NCI-H1694 treated with DMSO at 0.1 percent for 48 hours (cell line): ENCODE measurements at places on chromosomes 12 and 14.

DNA sequence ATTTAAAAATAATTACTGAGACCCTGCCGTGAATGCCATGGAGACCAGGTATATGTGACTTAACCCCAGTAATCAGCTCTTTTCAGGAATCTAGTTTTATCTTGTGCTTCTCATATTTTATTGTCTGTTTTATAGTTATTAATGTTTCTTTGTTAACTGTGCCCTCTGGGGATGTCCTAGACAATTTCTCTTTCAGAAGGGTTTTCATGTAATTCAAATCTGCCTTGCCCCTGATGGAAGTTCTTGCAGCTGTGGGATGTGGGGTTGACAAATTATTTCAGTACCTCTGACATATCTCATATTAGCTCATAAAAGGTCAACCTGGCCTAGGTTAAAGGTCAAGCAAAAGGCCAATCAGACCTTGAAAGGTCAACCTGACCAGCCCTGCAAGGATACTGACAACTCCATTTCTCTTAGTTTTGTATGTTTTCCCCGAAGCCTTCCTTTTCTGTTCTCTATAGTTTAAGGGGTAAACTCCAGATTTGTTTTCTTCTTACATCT, 182.3 kb downstream of the SLC41A2 start:
- DNase-seq: no peak

DNA sequence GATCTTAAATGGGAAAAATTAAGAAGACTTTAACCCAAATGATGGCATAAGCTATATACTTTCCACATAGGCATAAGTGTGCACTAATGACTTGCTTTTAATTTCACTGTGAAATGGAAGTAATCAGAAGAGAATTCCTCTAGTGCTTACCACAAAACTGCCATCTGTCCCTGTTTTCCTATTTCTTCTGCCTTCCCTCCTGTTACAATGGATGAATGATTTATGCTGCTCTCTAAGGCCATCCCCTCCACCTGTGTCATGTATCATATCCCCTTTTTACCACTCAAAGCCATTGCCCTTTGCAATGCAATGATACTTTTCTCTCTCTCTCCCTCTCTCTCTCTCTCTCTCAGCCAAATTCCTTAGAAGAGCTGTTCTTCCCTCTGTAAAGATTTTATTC, 109.1 kb downstream of the C12orf50 start:
- DNase-seq: peak; percentile 90

- no peak for DNase-seq
Measured at GRCh38 chr14:91158091-91158790, 44.4 kb downstream of the DGLUCY start.

DNA sequence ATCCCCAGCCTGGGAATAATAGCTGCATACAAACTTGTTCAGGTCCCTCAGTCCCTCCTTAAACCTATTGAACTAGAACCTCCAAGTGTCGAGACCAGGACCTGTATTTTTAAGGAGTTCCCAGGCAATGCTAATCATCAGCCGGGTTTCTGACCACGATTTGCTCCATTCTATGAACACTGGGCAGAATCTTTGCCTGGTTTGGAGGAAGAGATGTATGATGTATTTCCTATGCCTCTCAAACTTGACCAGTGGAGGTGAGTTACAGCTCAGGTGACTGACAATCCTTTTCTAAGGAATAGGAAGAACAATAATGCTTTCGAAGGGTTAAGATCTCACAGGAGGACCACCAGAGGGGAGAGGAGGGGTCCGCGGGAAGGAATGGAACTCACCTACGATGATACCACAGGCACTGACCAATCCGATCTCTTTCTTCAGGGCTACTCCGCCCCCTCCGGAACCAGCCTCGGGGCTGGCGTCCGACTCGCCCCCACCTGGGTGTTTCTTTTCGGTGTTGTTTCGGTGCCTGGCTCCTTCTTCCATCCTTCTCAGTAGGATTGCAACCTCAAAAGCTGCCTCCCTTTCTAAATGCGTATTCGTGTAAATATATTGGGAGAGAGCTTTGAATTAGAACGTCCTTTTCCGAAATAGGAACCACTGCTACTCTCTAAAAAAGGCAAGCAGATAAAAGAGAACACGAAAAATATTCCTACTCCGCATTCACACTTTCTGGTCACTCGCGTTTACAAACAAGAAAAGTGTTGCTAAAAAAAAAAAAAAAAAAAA, 895 bp downstream of the SLC7A8 start:
- DNase-seq: peak; percentile 26

DNA sequence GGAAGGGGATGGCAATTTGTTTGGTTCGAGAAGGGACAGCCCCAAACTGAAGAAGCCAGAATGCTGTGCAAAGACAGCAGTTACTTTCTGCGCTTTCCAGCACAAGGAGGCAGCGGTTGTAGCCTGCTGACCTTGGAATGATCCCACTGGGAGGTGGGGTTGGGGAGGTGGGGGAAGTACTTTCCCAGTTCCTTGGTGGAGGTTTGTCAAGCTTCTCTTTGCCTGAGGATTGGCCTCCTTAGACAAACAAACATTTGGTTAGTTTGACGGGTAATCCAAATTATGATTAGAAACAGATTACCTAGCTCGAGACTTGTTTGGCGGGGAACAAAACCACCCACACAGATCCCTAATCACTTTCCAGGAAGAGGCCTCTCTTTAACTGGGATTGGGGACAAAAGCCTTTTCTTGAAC, 79.1 kb upstream of the EGLN3 start:
- no peak for DNase-seq

DNA sequence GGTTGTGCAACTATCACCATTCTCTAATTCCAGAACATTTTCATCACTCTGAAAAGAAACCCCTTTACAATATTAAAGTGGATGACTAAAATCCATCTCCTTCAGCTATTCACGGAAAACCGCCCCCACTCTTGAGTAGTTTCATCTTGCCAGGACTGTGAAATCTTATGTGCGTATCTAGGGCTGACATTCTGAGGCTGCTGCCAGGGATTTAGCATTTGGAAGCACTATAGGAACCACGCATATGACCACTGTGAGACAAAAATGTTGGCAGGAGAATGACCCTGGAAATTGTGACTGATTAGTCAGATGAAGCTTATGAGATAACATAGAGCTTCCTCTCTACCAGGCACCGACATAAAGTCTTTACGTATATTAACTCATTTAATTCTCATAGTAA, 305.2 kb upstream of the PDE3A start:
- no peak for DNase-seq

DNA sequence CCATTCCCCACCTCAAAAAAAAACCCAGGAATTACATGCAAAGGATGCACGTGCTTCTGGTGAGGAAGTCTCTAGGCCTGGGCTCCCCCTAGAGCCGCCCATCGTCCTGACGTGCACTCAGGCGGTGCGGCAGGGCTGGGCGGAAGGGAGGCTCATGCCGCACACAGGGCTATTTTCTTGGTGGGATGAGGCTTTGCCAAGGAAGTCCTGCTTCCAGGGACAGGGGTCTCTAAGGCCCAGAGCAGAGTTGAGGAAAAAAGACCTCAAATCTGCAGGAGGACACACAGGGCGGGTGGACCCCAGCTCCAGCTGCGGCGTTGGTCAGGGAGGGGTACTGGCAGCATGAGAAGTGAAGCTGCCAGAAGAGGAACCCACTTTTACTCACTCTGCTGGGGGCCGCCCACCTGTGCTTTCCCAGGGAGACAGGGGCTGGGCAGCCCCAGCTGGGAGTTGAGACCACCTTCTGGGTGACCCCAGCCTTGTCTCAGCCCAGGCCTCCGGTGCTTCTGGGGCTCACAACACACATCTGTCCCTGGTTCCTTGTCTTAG, 4.2 kb downstream of the RHOF start:
- DNase-seq: no peak

GRCh38 chr12:16857456-16857923, 251.5 kb upstream of the LMO3 start:
- no peak for DNase-seq

DNA sequence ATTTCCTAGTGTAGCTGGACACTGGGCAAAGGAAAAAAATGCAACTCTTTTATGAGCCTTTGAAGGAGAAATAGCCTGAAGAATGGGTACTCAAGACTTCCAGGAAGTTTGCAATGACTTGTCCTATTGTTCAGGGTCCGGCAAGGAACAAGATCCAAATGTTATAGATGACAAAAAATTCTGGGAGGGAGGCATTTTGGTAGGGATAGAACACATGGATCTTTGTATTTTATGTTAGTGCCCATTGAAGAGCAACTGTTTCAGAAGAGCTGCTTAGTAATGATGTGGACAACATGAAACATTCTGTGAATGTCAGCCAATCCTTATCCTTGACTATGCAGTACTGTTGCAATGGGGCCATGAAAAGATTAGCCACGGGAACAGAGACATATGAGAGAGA, 138.0 kb downstream of the MGAT4C start:
- DNase-seq: no peak

DNA sequence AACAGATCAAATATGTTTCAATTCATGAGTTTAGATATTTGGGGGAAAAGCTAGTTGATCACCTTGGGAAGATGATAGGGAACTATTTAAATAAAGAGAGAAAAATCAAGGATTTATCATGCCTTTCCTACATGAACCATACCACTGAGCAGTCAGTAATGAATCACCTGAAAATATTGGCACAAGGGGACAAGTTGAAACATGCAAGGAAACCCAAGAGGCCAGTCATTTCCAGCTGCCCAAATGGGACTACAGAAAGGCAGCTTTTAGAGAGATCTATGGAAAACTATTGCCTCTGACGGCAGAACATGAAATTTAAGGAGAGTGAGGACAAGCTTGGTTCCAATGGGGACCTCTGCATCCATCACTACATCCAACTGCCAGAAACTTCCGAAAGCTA, 14.1 kb upstream of the ETV6 start:
- DNase-seq: no peak

GRCh38 chr12:113120670-113121370, 14.7 kb downstream of the RASAL1 start:
- DNase-seq: no peak

DNA sequence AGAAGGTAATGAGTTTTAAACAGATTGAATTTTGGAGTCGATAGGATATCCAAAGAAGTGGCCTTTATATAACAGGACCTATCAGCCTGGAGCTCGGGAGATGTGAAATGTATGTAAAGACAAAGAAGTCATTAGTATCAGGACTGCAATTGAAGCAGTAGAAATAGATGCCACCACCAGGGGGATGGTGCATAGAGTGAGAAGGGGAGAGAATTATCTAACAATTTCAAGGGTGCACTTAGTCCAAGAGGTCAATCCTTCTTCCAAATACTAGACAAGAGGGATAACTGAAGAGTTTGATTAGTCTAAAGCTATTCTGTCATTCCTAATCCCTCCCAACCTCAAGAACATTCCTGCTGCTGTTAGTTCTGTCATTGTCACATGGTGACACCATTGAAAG, 127.8 kb downstream of the CFAP54 start:
- no peak for DNase-seq

GRCh38 chr12:97181571-97182265, 274.7 kb downstream of the NEDD1 start:
- no peak for DNase-seq

DNA sequence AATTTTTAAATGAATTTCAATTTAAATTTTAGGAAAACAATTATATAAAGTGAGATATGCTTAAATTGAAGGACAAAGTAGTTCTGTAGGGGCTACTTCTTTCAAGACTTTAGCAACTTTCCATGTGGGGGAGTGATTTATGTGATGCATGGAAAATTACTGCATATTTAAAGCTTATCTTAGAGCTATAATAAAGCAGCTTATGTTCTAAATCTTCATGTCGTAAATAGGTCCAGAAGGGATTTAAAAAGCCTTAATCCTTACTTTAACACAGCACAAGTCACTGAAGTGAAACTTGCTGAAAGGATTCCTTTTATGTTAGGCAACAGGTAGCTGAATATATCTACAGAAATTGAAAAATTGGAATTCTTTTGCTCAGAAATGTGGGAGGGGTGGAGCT, 340.4 kb downstream of the NAV3 start:
- no peak for DNase-seq

- DNase-seq: no peak
Measured at GRCh38 chr14:104357689-104358527, 219.5 kb downstream of the KIF26A start.

- peak; percentile 29 for DNase-seq
Measured at GRCh38 chr12:91109148-91109564, 2.1 kb downstream of the LUM start.

- DNase-seq: no peak
Measured at GRCh38 chr12:62847709-62848108, 87.2 kb downstream of the PPM1H start.

DNA sequence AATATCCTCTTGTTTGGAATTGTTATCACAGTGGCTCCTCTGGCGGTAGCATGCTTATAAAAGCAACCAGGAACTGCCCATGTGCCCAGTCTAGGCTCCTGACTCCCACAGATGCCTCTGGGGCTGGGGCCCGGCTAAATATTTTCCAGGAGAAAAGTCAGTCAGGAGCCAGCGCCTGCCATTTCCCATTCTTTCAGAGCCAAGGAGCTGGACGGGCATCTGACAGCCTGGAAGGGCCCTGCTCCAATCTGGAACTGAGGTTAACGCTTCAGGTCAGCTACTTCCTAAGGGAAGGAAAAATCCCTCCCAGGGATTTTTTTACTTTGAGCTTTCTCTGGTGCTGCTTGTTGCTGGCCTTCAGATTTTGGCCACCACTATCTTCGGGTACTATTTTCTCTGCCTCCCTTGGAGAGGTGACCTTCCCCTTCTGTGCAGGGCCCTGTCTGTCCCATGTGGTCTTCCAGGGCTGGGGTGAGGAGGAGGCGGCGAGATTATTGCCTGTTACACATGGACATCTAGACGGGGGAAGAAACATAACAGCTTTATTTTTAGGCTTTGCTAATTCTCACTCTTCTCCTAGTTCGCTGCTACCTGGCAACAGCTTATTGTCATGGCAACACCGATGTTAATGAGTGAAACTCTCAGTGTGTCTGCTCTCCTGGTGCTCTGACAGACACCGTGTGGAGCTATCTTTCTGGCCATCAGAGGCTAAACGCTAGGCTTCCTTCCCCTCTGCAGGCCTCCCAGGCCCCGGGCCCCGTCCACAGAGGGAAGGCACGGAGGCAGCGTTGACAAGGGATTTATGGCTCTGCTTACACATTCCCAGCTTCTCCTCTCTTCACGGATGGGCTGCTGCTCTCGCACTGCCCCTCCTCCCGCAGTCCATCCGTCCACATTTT, 160.4 kb downstream of the CACNA1C start:
- peak; percentile 32 for DNase-seq
